LoVo (cell line): ENCODE measurements at places on chromosomes 12 and 14.

DNA sequence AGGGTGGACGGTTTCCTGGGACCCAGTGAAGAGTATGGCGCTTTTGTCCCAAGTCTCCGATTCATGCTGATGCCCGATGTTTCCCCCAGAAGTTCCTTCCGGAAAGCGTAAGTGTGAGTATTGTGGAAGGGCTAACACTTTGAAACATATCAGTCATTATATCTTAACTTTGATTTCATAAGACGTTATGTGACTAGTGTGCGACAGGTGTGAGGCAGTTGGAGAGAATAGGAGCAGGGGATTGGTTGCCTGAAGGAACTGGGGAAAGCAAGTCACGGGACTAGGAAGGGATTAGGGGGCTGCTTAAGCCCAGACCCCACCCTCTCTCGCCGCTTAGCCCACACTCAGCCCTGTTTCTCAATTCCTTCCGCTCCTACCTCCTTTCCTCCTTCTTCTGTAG is 154.9 kb downstream of the CHST11 start:
- no peak for DNase-seq

GRCh38 chr12:74120644-74121043 is 417.0 kb upstream of the ATXN7L3B start:
- no peak for DNase-seq

DNA sequence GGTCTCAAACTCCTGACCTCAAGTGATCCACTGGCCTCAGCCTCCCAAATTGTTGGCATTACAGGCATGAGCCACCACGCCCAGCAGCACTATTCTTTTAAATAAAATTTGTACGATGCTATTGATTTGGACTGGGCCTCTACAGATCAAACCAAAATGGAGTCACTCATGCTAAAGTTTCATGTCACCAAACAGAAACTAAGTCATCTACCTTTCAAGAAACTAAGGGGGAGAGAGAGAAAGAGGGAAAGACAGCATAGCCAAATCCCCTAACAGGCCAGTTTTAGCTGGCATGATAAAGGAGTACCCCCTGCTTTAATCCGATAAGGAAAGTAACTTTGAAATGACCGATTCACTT is 23.1 kb upstream of the STK38L start:
- DNase-seq, result no peak

- DNase-seq, result no peak
Observed at GRCh38 chr12:6957741-6958608, 6.8 kb downstream of the PTPN6 start.

GRCh38 chr12:27999970-28000369 is 27.4 kb upstream of the PTHLH start:
- no peak for DNase-seq

DNA sequence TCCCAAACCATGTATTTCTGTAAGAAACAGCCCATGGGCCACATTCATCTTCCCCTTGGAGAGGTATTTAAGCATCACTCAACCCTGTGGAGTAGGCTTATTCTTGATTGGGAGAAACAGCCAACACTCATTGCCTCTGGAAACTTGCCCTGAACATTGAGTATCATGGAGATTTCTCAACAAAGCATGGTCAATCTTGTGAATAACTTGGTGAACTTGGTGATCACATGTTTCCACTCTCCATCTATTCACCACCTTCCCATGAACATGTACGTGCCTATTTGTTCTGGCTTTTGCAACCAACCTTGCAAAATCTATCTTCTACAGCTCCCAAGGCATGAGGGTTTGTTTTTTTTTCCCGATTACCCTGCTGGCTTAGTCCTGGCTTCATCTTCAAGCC is 163.2 kb downstream of the PAH start:
- no peak for DNase-seq

GRCh38 chr14:97723819-97724218 is 926.6 kb downstream of the VRK1 start:
- no peak for DNase-seq

GRCh38 chr12:50394469-50395029 is 1.9 kb downstream of the FAM186A start:
- DNase-seq, result no peak

- no peak for DNase-seq
Observed at GRCh38 chr14:105315941-105316576, 1.5 kb downstream of the PACS2 start.

DNA sequence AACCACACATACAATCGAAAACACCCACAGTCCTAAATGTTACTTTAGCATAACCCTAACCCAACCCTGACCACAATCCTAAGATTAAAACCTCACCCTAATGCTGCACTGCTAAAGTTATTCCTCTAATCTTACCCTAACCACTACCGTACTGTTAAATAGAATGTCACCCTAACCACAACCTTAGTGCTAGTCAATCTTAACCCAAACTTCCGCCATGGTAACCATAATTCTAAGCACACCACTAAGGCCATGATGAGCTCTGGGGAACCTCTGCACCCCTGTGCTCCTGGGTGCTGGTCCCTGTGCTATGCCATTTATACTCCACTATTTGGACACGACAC is 38.0 kb downstream of the LTBP2 start:
- no peak for DNase-seq

DNA sequence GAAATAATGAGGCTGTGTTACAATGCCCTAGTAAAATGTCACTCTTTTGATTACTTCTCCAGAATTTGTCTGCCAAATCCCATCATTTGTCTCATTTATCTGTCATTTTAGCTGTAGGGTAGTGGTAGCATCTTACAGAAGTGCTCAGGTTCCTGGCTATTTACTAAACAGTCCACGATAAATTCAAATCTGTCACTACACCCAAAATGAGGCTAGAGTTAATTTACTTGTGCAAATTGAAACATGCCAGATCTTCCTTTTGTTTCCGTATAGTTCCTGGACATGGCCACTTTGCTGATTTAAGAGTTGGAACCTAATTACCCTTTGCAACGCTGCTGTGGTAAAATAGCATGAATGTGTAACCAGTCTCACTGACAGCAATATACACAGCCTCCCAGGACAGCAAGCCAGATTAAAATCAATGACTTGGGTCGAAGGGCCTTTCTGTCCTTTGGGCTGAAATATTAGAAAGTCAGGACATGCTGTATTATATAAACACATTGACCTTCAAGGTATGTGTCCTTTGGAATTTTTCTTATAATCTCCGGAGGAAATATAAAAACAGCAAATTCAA is 485.4 kb downstream of the MDGA2 start:
- DNase-seq, result no peak

DNA sequence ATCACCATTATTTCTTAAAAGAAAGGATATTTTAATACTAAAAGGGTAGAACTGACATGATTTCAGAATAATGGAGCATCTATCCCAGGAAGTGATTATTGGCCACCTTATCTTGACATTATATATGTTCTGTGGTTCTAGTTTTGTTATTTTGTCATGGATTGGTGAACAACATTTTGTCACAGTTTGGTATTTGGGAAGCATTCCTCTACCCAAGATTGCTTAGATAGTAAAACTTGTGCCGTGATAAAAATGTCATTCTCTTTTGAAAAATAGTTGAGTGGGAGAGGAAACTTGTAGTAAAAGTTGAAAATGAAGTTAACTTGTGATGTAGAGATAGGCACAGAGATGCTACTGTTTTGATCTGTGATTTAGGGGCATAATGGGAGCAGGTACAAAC is 65.7 kb downstream of the TMX1 start:
- no peak for DNase-seq

DNA sequence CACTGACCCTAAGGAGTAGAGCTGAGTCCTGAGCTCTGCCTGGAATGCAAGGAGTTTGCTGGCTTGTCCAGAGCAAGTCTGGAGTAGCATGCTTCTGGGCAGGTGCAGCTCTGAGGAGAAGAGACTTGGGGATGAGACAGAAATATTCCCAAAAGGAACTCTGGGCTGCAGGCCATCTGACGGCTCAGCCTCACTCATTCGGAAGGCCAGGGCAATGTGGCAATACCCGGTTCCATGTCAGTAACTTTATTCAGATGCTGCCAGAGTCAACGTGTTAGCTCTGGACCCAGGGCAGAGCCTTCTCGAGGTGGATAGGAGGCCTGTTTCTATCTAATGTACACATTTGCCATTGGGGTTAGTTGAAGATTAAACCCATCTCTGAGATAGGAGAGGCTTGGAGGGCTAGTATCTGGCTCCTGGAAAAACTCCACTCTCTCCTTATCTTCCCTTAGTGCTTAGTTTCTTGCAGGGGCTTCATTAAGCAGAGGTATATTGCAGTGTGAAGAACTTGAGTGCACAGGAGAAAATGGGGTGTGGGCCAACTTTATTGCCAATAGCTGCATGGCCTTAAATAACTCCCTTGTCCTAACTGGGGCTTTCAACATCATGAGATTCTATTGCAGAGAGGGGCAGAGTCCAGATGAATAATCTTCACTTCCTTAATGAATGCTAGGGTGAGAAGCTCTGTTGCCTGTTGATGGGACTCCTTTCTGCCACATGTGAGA is 65.6 kb downstream of the NTF3 start:
- peak; percentile 33 for DNase-seq

- no peak for DNase-seq
Observed at GRCh38 chr12:94239332-94239993, 91.1 kb downstream of the PLXNC1 start.

DNA sequence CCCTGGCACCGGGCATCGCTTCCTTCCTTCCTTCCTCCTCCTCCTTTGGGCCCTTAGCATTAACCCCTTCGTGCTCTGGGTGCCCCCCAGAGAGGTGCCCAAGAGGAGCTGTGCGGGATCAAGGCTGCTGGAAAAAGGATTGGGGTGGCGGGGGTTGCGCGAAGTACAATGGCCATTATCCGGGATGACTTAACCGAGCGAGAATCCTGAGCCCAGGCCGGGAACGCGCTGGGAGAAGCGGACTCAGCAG is 2.8 kb downstream of the DHH start:
- no peak for DNase-seq

DNA sequence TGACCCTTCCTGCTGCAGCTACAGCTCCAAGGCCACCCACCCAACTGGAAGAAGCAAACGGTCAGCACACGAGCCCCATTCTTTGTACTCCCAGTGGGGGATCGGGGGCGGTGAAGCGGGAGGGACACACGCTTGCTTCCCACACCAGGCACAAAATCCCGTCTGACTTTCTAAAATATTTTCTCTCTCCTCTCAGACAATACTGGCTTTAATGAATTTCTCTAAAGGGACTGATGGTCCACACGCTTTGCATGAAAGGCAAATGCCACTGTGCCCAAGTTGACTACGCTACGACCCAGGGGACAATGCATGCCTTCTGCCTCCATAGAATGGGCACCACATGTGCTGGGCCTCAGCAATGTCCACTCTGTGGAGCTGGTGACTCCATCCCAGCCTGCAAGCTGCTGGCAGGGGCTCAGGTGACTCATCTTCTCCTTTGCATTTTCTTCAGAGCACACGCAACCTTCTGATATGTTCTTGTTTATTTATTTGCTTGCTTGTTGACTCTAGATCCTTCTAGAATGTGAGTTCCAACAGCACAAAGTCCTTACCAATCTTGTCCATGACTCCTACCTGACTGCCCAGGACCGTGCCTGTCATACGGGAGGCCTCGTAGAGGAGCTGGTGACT is 15.6 kb downstream of the SYNE3 start:
- no peak for DNase-seq

- DNase-seq, result peak; percentile 14
Observed at GRCh38 chr14:105532735-105533141, 6.4 kb downstream of the TMEM121 start.

DNA sequence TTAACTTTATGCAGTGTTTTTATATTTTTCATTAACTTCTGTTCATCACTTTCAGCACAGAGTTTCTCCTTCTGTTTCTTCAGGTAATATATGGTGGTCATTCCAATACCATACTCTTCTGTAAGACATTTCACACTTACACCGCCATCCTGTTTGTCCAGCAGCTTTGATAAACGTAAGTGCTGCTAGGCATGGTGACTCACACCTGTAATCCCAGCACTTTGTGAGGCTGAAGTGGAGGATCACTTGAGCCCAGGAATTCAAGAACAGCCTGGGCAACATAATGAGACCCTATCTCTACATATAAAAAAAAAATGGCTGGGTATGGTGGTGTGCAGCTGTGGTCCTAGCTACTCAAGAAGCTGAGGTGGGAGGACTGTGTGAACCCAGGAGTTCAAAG is 55.8 kb downstream of the EXOC5 start:
- DNase-seq, result no peak

DNA sequence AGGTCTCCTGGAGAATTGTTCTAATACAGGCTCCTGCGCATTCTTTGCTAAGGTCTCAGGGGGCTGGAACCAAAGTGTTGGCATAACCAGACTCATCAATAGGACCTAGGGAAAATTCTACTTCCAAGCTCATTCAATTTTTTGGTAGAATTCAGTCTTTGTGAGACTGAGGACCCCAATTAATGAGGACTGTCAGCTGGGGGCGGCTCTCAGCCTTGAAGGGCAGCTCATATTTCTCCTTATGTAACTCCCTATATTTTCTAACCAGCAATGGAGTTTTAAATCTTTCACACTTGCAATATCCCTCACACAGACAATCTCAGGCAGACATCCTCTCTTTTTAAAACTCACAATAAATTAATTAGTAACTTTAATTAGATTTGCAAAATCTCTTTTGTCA is 476.4 kb upstream of the LRFN5 start:
- no peak for DNase-seq

DNA sequence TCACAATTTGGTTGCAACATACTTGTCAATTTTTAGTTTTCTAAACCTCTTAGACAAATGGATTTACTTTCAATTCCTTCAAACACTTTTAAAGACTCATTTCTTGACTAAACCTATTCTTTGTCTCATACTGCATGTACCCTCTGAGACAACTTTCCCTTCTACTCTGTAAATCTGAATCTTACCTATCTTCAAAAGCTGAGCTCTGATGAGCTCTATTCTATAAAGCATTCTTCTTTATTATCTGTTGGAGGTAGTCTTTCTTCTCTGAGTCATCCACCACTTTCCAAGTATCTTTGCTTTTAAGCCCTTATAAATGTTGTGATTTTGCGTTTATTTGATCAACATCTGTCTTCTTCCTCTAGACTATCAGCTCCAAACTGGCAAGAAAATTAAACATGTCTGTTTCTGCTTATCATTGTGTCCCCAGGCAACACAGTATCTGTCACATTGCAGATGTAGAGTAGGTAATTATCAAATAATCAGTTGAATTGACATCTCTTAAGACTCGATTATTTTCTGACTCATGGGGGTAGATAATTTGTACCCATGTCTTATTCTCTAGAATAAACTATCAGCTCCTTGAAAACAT is 265.6 kb upstream of the FAR2 start:
- DNase-seq, result no peak

- peak; percentile 28 for DNase-seq
Observed at GRCh38 chr14:96252999-96253539, 2.9 kb upstream of the BDKRB1 start.

GRCh38 chr14:30798961-30799360 is 75.4 kb upstream of the COCH start:
- DNase-seq, result no peak

- DNase-seq, result no peak
Observed at GRCh38 chr14:67996235-67996634, 176.7 kb downstream of the RAD51B start.
